Activated T-helper 1 cell treated with Interleukin-2 at 50 U/mL for 16 hours (primary cell): ENCODE measurements at places on chromosomes 1 and 21.

GRCh38 chr1:18739897-18740296, 109.3 kb downstream of the PAX7 start:
- DNase-seq, result no peak

- DNase-seq, result no peak
Observed at GRCh38 chr1:152823294-152823693, 4.0 kb upstream of the LCE1A start.

GRCh38 chr1:183911285-183911684, 106.4 kb downstream of the RGL1 start:
- DNase-seq, result no peak

GRCh38 chr1:30840904-30841598, 67.5 kb downstream of the SDC3 start:
- no peak for DNase-seq

DNA sequence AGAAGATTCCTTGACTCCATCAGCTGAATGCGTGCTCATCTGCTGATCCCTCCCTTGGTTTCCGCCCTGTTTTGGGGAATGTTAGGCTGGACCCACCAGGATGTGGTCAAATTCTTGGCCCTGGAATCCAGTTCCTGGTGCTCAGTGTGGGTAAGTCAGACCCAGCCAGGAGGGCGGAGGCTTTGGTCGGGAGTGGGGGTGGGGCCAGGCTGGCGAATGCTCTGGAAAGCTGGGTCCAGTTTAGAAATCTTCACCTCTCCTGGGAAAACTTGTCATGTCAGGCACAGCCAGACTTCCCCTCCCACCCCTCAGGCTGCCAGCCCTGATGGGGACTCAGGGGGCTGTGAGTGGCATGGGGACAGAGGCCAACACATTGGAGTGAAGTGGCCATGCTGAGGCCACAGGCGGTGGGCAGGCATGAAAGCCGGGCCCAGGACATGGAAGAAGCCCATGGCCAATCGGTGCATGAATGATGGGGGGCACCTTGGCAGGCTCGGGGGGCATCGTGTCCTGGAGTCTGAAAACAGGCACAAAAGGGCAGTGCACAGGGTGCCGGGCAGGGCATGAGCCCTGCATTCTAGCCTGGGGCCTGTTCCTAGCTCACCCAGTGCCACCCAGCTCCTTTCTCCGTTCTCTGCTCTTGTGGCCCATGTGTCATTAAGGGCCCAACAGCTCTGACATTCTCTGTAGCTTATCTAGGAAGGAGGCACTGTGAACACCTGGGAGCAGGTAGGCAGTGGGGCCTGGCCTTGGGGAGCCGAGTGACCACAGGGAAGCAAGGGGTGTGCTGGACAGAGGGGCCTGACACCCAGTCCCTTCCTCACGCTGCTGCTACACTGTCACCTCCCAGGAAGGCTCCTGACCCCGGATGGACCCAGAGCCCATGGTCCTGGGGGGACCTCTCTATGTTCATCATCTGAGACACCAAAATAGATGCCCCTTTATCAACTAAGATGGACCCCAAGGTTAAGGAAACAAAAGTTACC, 14.6 kb upstream of the PADI1 start:
- no peak for DNase-seq

DNA sequence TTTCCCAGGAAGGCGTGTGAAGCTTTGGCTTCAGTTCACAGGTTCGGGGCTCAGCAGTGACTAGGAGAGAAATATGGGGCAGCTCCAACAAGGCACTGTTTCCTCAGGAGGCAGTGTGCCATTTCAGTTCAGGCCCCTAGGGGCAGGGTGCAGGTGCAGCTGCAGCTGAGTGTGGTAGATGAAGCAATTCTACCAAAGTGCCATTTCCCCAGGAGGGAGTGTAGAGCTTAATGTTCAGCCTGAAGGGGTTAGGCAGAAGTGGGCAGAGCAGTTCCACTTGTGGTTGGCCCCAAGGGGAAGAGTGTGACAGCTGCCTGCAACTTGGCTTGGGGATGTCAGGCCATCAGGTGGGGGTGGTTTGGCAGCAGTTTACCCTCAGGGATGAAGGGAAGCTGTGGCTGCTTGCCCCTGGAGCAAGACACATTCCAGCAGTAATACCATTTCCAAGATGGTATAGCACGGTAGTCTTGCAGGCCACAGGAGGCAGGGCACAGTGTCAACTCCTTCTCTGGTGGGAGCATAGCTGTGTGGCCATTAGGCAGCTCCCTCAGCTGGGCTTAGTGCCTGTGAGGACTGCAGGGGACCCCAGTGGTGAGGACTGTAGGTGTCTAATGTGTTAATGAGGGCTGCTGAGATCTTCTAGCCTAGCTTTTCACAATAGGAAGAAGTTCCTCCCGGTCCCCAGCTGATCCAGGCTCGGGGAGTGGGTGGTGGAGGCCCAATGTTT, 34.7 kb downstream of the RGSL1 start:
- DNase-seq, result no peak

DNA sequence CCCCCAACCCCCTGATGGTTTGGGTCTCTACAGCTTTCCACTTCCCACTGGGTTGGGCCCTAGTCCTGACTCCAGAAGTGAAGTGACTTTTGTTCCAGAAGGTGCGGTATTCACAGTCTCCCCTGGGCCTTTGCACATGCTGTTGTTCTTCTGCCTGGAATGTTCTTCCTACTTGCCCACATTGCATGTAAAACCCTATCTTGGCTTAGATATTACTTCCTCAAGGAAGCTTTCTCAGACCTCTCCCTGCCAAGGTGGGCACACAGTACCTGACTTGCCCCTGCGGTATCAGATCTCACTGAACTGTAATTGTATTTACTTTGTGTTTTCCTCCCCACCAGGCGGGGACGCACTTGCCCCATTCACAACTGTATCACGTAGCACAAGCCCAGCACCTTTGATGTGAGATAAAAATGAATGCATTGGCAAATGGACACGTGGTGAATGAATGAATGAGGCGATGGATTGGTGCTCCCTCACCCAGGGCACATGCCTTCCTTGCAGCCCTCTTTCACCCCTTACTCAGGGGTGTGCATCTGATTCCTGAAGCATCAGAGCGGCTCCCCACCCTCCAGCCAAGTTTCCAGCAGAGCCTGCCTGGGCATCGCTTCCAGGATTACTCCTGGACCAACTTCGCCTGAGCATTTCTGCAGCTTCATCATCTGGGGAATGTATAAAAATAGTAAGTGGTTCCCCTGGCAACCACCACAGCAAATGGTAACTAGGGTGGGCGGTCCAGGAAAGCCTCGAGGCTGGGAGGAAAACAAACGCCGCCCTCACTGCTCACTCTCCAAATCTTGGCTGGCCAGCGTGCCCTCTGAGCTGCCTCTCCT, 19.8 kb downstream of the NENF start:
- DNase-seq, result no peak

DNA sequence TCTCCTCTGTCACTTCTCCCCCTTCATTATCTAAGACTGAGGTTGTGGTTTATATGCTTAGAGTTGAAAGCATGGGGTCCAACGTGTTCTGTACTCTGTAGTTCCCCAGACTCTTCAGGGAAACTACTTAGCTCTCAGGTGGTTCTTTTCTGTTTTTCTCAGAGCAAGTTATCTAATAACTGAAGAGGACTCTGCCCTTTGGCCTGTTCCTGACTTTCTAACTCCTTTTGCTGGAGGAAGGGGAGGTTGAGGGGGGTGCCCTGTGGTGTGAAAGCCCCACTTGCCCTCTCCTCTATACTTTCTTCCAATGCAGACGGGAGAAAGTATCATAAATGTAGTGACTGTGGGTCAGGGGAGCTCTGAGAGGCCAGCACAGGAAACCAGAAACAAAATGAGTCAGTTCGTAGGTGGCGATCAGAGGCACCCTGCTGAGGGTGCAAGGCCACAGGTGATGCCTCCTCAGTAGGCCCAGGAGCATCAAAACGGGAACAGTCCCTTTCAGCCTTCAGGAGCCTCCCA, 5.0 kb downstream of the SLC25A44 start:
- no peak for DNase-seq

- DNase-seq, result no peak
Observed at GRCh38 chr1:186155594-186155993, 219.5 kb downstream of the TPR start.

DNA sequence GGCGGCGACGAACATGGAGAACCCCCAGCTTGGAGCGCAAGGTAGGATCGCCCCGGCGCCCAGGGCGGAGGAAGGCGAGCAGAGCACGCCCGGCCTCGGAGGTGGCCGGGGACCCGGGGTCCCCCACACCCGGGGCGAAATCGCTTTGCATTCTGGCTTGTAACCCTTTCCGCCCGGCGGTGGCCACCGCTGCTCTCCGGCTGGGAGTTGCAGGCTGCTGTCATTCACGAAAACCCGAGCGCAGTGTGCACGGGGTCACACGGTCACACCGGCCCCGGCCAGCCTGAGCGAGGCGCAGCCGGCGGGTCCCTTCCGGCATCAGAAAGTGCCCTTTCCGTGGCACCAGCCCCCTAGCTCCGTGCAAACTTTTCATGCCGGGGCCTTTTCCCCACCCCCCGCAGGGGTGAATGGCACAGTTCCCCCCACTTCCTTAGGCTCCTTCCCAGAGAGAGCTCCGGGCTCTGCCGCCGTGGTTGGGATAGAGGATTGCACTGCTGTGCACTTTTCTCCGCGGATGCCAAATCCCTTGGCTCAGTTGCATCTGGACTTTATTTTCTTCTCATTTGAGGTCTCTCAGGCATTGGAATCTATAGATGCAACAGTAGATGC, 802 bp downstream of the KAZN start:
- DNase-seq, result no peak

DNA sequence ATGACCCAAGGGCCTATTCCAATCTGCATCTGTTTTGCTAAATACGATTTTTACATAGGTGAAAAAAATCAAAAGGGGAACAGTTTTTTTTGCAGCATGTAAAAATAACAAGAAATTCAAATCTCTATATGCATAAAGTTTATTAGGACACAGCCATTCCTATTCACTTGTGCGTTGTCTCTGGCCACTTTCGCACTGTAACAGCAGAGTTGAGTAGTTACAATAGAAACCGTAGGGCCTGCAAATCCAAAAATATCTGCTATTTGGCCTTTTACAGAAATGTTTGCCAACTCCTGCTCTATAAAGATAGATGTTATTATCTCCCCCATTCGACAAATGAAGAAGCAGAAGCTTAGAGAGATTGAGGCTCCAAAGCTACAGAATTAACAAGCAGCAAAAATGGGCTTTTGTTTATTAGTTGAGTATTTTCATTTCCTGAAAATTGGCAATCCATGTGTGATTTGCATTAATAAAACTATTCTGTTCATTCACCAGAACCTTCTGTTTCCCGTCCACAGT, 5.5 kb downstream of the DYNLT5 start:
- no peak for DNase-seq
